ENCODE measurements at places on chromosomes 11 and 22.

GRCh38 chr11:125069796-125070195, 6.7 kb downstream of the SLC37A2 start:
- DNase-seq: no peak

DNA sequence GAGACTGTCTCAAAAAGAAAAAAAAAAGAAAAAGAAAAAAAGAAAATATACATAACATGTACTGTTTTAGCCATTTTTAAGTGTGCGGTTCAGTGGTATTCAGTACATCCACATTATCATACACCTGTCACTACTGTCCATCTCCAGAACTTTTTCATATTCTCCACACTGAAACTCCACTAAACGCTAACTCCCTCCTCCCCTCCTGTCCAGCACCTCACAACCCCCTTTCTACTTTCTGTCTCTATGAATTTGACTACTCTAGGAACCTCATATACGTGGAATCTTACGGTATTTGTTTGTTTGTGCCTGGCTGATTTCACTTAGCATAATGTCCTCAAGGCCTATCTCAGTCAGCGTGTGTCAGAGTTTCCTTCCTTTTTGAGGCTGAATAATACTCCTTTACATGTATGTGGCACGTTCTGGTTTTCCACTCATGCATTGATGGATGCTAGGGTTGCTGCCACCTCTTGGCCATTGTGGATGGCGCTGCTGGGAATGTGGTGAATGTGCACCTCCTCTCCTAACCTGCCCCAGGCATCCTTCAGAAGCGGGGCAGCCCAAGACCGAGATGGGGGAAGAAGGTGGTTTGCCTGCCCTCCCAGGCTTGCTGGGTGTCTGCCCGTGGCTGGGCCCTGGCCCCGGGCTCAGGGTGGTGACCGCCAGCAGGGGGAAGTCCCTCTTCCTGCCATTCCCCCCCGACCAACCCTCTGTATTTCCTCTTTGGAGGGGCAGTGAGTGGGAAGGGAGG, 60.5 kb downstream of the BCR start:
- DNase-seq: no peak

GRCh38 chr22:40965936-40966725, 15.0 kb downstream of the RBX1 start:
- no peak for DNase-seq

GRCh38 chr11:85316967-85317366, 310.2 kb downstream of the DLG2 start:
- no peak for DNase-seq

DNA sequence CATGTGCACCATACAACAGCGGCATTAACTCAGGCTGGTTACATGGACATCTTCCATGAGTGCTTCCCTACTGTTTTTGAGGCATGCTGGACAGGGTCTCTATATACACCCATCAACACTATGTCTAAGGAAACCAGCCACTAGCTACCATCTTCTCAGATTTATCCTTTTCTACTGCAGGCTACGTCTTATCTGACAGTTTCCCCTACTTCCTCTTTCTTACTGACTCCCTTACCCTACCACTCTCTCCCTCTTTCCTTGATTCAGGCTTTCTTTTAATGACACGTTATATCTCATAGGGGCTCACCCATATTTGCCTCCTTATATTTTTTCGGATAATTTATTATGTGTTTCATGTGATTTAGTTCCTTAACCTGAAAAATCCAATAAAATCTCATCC, 41.8 kb downstream of the DDI1 start:
- DNase-seq: no peak

- DNase-seq: no peak
These were observed 93.0 kb downstream of the GUCY1A2 start for GRCh38 chr11:106925245-106925644.

- no peak for DNase-seq
These were observed 25.7 kb downstream of the ARHGEF17 start for GRCh38 chr11:73333640-73334383.

- DNase-seq: no peak
These were observed 49.8 kb downstream of the SMCO4 start for GRCh38 chr11:93493252-93493897.

- DNase-seq: peak; percentile 42
These were observed 22.0 kb downstream of the RHBDD3 start for GRCh38 chr22:29245626-29246385.

- no peak for DNase-seq
These were observed 26.1 kb upstream of the APLP2 start for GRCh38 chr11:130043575-130043974.

DNA sequence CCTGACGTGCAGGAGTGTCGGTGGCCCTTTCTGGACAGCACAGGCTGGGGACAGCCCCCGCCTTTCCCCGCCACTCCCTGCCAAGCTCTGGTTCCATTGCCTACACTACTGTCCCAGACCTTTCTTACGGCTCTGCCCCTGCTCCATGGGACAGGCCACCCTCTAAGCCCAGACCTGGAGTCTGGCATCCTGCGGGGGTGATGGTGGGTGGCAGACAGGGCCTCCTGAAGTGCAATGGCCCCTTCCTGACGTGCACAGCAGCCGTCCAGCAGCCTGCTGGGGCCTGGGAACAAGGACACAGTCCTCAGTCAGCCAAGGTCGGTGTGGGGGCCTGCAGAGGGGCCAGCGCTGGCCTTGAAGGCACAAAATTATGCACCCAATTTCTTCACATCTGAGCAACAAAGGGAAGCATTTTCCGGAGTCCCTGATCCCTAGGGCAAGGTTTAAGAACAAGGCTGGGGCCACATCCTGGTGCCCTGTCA, 79.7 kb upstream of the KCNQ1OT1 start:
- DNase-seq: no peak

GRCh38 chr11:73671701-73672100, 25.3 kb downstream of the PLEKHB1 start:
- DNase-seq: no peak

DNA sequence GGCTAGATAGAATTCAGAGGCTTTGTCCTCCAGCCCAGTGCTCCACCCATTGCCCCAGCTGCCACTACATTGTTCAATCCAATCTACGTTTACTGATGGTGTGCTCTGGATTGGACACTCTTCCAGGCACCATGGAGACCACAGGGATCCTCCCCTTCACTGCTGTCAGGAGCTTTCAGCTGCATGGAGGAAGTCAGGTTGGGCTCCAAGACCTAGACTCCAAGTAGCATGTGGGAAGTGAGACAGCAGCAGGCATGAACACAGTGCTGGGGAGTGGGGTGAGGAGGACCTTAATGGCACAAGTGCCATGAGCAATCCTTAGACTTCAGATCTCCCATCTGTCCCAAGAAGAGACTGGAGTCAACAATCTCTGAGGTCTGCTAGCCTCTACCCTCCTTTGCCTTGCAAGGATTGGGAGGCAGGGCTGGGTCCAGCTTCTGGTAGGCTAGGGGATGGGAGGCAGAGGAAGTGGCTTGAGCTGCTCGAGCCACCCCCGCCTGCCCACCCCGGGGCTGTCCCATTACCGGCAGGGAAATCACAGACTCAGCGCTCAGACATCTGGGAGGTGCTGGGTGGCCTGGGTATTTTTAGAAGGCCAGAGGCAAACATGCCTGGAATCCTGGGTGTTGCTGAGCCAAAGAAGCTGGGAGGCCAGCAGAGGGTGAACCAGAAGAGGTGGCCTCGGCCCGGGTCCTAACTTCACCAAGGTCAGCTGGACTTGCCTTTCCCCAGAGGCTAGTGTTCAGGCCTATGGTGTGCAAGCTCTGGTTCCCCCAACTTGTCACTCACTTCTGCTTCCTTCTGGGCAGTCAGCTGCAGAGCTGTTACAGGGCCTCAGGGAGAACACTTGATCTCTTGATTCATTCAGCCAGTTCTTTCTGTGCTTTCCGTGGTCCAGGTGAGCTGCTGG, 15.2 kb upstream of the FCHSD2 start:
- DNase-seq: no peak

- no peak for DNase-seq
These were observed 29.8 kb downstream of the POU2AF1 start for GRCh38 chr11:111349191-111349695.

GRCh38 chr11:65793625-65794400, 7.0 kb downstream of the OVOL1 start:
- no peak for DNase-seq

DNA sequence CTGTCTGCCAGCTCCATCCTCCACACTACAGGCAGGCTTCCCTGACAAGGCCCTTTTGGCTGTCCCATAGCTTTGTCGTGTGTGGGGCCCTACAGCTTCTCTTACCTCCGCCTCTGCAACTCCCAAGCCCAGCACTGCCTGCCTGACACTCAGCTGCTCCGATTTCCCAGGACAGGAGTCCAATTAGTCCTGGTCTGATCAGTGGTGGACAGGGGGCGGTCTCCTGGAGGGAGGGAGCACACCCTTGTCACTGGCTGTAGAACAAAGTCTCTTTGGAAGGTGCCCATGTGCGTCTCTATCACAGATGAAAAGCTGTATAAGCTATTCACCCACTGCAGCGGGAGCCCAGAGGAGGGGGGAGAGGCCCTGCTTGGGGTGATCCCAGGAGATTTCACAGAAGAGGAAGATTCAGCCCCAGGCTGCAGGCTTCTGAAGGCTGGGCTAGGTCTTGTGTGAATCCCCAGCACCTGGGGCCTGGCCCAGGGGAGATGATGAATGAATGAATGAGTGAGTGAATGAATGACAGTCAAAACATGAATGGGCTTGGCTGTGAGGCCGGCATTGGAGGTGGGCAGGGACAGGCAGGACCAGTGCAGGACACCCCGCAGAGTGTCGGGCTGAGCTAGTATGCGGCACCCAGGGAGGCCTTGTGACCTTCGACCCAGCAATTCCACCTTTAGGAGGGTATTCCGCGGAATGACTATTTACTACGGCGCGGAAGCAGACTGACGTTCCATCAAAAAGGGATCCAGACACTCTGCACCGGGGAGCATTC, 142.4 kb downstream of the CACNA1I start:
- DNase-seq: no peak

DNA sequence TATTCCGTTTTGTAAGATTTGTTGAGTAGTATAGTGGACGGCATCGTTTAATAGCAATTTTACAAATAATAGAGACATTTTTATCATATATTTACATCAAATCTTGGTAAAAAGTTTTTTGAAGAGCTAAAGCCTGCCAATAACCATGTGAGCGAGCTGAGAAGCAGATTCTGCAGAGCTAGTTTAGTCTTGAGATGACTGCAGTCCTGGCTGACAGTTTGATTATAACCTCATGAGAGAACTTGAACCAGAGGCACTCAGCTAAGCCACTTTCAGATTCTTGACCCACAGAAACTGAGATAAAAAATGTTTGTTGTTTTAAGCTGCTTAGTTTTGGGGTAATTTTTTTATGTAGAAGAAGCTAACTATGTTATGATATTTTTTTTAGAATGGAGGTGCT, 78.9 kb downstream of the PDE3B start:
- no peak for DNase-seq

DNA sequence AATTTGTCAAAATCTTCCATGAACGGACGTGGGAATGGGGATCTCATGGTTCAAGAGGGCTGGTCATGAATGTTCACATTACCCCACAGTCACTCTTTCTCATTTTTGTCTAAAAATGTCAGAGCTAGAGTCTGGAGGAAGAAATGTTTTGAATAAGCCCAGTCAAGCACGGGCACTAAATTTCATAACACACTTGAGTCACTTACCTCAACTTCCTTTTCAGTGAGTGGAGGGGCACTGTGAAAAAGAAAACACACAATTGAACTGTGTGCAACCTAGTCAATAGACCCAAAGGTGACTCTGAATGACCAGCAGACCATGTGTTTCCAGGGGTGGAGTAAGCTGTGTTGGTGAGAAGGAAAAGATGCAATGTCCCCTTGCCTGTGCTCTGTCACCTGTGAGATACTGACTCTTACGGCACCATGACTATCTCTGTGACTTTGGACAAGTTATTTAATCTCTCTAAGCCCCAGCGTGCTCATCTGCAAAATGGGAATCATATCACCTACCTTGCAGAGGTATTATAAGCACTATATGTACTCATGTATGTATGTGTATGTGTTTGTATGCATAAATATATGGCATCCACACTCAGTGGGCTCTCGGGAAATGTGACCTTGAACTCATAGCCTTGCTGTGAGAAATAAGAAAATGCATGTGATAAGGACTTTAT, 38.2 kb upstream of the LYVE1 start:
- no peak for DNase-seq

DNA sequence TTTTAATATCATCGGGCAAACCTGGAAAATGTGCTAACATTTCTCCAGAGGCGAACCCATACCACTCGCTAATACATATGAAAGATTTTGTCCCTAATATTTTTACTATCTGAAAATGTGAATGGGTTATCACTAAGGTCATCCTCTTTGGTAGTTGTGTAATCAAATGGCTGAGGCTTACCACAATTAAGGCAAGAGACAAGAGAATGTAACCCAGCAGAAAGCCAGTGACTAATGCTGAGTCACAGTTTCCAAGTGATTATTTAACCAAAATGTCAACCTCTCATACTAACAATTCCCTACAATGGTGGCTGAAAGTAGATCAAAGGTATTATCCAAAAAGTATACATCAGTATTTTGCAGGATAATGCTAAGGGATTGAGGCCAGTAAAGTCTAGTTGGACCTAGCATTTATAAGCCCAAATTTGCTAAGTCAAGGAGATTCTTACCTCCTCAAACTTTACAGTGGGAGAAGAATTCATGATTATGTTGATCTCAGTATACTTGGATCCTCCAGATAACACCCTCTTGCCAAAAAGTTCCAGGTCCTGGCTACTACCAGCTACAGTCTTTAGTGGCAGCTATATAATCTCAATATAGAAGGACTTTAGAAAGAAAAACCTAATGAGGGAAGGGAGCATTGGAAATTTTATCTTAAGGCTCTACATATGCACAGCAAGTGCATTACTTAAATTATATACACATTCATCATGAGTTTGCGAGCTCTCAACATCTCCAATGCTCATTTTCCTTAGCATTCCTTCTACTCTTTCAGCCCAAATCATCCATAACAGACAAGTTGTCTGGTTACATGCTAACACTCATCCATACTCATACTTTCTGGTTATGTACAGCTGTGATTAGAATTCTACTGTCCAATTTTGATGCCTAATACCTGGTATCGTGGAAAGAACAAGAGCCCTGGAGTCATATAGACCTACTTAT, 25.4 kb downstream of the SIK3 start:
- DNase-seq: no peak

DNA sequence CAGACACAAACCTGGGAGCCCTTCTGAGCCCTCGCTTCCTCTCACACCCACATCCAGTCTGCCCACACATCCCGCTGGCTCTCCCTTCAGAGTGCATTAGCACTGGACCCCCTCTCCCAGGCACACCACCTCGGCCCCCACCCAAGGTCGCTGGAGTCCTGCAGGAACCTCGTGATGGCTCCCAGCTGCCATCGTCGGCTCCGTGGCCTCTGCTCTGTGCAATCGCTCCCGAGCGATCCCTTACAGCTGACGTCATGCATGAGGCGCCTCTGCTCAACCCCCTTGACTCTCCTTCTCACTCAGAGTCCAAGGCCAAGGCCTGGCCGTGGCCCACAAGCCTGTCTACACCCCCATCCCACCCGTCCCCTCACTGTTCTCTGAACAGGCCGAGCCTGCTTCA, 183.9 kb downstream of the EFCAB6 start:
- no peak for DNase-seq

DNA sequence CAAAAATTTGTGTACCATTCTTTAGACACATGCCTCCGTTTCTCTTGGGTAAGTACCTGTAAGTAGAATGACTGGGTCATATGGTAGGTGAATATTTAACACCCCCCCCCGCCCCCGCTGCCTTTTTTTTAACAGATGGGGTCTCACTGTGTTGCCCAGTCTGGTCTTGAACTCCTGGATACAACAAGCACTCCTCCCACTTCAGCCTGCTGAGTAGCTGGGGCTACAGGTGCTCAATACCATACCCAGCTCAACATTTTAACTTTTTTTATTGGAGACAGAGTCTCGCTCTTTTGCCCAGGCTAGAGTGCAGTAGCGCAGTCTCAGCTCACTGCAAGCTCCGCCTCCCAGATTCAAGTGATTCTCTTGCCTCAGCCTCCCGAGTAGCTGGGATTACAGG, 32.5 kb downstream of the CECR2 start:
- no peak for DNase-seq

GRCh38 chr11:70141486-70142220, 61.4 kb upstream of the FADD start:
- DNase-seq: no peak

Data from stimulated activated CD8-positive, alpha-beta memory T cell treated with anti-CD3 and anti-CD28 coated beads, Interleukin-15, amount 100 ng/mL, for 48 hours (primary cell).